Brain (organoid and tissue), 16 donors: ENCODE measurements at places on chromosomes 4 and X.

DNA sequence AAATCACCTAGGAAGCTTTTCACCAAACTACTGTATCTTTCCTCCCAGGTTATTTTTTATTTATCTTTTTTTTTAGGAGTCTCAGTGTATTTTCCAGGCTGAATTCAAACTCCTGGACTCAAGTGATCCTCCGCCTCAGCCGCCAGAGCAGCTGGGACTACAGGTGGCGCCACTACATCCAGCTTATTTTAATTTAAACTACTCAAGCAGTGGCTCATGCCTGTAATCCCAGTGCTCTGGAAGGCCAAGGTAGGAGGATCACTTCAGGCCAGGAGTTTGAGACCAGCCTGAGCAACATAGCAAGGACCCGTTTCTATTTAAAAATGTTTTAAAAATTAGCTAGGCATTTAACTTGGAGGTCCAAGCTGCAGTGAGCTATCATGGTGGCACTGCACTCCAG lies 37.8 kb downstream of the LEF1 start:
- no peak for DNase-seq

DNA sequence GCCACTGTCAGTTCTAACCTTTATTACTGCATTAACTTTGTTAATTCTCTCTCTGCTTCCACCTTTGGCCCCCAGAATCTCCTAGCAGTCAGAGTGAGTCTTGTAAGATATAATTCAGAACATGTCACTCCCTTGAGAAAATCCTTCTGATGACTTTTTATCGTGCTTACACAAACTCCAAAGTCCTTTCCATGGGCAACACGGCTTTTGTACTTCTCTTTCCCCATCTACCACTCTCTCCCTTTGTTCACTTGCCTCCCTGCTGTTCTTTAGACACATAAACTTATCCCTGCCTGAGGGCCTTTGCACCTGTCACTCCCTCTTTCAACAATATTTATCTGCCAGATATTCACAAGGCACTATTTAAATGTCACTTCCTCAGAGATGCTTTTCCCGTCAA lies 64.8 kb downstream of the MAOB start:
- no peak for DNase-seq

GRCh38 chrX:17442898-17443297 lies 67.9 kb downstream of the NHS start:
- DNase-seq = no peak

GRCh38 chr4:36281384-36282106 lies at the start of gene DTHD1:
DTHD1 (plus strand) TSS chr4:36281616; CDS start chr4:36281759, 143 bp downstream.
- no peak for DNase-seq

GRCh38 chr4:166991006-166991561 lies 243.2 kb downstream of the SPOCK3 start:
- no peak for DNase-seq

DNA sequence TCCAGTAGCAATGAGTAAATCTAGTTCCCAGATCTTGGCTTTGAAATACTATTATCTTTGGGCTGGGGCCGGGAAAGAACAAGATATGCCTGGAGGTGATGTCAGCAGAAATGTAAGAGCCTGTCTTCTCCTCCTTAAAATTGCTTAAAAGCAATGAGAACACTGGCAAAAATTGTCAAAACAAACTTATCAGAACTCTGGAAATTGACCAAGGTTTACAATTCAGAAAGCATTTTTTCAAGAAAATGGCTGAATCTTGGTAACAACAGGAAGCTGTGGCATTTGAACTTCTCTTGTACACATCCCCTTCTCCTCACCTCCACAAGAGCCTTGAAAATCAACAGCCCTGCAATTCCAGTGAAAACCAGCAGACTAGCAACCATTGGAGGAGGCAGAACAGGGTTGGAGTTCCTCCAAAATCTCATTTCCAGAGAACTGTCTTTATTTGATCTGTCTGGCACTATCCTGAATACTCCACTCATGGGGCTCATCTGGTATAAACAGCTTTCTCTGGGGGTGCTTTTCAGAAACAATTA lies 13.5 kb downstream of the TIMP1 start:
- no peak for DNase-seq

DNA sequence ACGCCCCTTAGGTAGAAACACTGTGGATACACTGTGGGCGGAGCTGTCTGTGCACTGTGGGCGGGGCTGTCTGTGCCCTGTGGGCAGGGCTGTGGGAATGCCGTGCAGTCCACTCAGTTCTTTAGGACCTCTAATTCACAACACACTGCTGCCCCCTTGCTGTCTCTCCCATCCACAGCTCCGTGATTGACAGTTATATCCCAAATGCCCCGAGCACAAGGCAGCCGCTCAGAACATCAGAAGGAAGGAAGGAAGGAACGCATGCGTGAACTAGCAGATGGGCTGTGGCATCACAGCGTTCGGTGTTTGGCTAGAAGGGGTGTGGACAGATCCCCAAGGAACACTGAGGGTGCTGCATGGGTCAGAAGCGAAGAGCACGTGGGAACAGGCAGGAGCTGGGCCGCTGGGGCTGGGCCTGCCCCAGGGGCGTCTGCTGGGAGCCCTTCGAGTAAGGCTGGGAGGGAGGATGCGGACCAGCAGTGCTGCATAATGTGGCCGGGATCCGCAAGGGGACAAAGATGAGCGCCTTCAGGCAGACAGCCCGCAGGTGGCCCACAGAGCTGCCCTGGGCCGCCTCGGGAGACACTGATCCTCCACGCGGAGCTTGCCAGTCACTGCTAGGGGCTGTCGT lies 29.8 kb downstream of the ACOX3 start:
- DNase-seq = peak; percentile 59

- peak; percentile 86 for DNase-seq
These were observed 121.2 kb downstream of the AFAP1 start for GRCh38 chr4:7818399-7818911.

DNA sequence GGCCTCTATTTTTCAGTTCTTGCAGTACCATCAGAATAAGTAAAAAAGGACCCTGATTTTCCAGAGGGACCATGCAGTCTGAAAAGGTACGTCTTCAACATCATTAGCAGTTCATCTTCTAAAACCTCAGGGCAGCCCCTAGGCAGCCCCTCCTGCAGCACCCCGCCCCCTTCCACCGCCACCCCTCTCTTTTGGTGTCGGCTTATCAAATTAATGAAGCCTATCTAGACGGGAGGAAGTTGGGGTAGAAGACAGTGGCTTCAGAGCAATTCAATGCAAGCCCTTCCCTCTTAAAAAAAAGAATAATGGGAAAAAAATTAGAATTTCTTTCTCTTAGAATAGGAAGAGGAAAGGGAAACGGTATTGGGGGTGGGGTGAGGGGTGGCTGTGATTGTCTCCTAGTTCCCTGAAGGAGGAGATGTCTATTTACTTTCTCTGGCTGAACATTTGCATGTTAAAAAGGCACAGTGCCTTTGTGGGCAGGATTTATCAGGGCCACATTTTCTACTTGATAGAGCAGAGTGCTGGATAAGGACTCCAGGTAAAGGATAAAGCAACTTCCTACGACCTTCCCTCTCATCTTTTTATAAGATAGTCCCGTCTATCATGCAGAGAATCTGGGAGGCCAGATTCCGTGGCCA lies 159.4 kb downstream of the MGST2 start:
- DNase-seq = no peak

- no peak for DNase-seq
These were observed 2.4 kb downstream of the MGST2 start for GRCh38 chr4:139668036-139668435.

- no peak for DNase-seq
These were observed 4.7 kb upstream of the CLCN4 start for GRCh38 chrX:10152086-10152485.

GRCh38 chr4:335515-335914 lies 2.1 kb upstream of the ZNF141 start:
- no peak for DNase-seq

- DNase-seq = no peak
These were observed 14.9 kb upstream of the PPEF1 start for GRCh38 chrX:18692541-18692940.

DNA sequence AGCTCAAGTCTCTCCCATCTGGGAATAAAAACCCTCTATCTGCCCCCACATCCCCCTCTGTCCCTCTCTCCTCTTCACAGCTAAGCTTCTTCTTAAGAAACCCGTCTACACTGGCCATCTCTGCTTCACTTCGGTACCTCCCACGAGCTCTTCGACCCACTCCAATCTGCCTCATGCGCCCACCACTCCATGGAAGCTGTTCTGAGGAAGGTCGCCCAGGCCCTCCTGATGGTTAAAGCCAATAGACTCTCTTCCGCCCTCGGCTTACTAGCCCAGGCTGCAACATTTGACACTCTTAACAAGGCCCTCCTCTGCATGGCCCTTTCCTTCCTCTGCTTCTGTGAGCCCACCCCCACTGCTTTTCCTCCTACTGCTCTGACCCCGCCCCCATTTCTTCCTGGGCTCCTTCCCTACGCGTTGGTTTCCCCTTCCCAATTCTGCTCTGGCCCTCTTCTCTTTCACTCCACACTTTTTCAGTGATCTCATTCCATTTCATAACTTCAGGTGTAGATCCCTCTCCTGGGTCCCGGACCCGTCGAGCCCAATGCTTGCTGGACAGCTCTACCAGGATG lies 11.8 kb downstream of the IQSEC2 start:
- DNase-seq = no peak

- no peak for DNase-seq
These were observed 4.6 kb upstream of the GCNA start for GRCh38 chrX:71573590-71573989.

DNA sequence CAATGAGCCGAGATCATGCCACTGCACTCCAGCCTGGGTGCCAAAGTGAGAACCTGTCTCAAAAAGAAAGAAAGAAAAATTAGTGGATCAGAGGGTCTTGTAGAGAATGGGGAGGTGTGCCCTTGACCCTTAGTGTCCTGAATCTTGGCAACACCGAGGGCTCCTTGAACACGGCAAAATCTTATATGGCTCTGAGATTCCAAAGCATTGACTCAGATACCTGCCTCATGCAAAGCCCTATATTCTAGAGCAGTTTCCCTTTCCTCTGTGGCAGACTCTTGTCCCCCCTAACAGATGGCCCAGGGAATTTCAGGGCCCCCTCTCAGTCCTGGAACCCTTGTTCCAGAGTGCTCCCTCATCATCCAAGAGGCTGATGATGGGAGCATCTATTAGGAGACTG lies 6.8 kb downstream of the CLDN2 start:
- no peak for DNase-seq

GRCh38 chrX:134482371-134482770 lies 22.4 kb downstream of the HPRT1 start:
- DNase-seq = no peak

GRCh38 chrX:19876962-19877361 lies 10.4 kb downstream of the SH3KBP1 start:
- DNase-seq = no peak

- peak; percentile 73 for DNase-seq
These were observed 70.2 kb upstream of the BRWD3 start for GRCh38 chrX:80879916-80880315.

GRCh38 chr4:107444-108429 lies 16.6 kb upstream of the ZNF718 start:
- no peak for DNase-seq

GRCh38 chr4:37879365-37879764 lies 11.5 kb upstream of the TBC1D1 start:
- no peak for DNase-seq

DNA sequence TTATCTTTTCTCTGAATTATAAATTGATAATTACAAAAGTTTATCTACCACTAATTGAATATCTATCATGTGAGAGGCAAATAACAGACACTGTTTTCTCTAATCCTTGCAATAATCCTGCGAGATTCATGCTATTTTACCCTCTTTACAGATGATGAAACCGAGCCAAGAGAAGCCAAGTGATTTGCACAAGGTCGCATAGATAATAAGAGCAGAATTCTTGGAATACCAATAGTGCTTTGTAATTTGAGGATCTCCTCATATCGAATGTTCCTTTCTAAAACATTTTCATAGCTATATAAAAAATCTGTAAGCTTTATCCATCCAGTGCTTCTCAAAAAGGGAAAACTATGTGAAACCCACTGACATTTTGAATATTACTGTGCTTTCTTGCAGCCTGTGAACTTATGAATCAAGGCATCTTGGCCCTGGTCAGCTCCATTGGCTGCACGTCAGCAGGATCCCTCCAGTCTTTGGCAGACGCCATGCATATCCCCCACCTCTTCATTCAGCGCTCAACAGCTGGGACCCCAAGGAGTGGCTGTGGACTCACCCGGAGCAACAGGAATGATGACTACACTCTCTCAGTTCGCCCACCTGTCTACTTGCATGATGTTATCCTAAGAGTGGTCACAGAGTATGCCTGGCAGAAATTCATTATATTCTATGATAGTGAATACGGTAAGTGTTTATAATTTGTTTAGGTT lies 743.8 kb upstream of the ATOH1 start:
- no peak for DNase-seq

GRCh38 chr4:165079476-165079875 lies 25.8 kb downstream of the TRIM75 start:
- peak; percentile 26 for DNase-seq

DNA sequence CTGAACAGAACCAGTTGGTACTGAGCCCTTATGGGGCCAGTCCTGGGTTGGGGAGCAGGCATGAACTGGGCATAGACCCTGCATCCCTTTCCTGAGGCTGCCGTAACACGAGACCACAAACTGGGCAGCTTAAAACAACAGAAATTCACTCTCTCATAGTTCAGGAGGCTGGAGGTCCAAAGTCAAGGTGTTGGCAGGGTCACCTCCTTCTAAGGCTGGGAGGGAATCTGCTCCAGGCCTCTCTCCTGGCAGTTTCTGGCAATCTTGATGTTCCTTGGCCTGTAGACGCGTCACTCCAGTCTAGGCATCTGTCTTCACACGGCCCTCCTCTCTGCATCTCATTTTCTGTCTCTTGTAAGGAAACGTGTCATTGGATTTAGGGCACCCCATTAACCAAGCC lies 19.8 kb upstream of the SORCS2 start:
- no peak for DNase-seq

GRCh38 chr4:125728568-125728967 lies 413.8 kb downstream of the FAT4 start:
- no peak for DNase-seq

- peak; percentile 25 for DNase-seq
These were observed at the start of gene SHISA3 for GRCh38 chr4:42396752-42397634. SHISA3 (plus strand) TSS chr4:42397488; CDS start chr4:42398057, 569 bp downstream.

- no peak for DNase-seq
These were observed 57.1 kb downstream of the RELL1 start for GRCh38 chr4:37628977-37629609.

GRCh38 chrX:48890296-48890925 lies 7.2 kb downstream of the TIMM17B start:
- DNase-seq = peak; percentile 22

- DNase-seq = no peak
These were observed 1832.1 kb downstream of the ARAP2 start for GRCh38 chr4:34412233-34412632.

DNA sequence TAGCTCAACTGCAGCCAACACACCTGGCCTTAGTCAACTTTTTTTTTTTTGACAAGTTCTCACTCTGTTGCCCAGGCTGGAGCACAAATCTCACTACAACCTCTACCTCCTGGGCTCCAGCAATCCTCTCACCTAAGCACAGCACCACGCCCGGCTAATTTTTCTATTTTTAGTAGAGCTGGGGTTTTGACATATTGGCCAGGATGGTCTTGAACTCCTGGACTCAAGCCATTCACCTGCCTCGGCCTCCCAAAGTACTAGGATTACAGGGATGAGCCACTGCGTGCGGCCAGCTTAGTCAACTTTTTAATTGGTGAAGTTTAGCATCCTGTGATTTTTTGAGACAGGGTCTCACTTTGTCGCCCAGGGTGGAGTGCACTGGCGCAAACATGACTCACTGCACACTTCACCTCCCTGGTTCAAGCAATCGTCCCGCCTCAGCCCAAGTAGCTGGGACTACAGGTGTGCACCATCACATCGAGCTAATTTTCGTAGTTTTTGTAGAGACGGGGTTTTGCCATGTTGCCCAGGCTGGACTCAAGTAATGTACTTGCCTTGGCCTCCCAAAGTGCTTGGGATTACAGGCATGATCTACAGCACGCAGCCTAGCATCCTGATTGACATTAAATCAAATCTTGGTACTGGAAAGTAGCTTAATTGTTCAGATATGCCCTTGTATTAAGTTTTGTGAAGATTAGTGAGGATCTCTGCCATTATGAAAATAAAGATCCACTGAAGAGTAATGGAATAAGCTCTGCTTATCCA lies 8.3 kb downstream of the HNRNPDL start:
- no peak for DNase-seq
